ENCODE measurements at places on chromosomes 2 and 18.

- no peak for DNase-seq
Observed at GRCh38 chr18:6069103-6069502, 173.8 kb upstream of the TMEM200C start.

- no peak for DNase-seq
Observed at GRCh38 chr18:57910817-57911216, 107.7 kb upstream of the ATP8B1 start.

DNA sequence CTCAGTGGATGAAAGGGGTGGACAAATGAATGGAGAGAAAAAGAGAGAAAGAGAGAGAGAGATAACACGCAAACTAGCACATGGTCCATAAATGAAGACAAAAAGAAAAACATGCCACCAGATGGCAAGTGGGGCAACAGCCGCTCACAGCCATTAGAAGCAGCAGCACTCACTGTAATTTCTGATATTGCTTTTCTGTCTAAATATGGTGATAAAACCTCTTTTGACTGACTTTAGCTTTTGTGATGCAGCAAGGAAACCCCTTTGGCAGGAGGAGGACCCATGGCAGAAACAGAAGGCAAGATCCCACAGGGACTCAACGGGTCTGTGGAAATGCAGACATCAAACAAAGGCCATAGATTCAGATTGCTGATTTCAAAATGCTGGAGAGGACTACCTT, 88.0 kb upstream of the CDH20 start:
- no peak for DNase-seq

- no peak for DNase-seq
Observed at GRCh38 chr2:44778221-44778654, 163.3 kb upstream of the SIX3 start.

GRCh38 chr18:28013066-28013465, 163.9 kb downstream of the CDH2 start:
- peak; percentile 18 for DNase-seq

GRCh38 chr2:28350791-28351285, 41.8 kb upstream of the FOSL2 start:
- DNase-seq: no peak

DNA sequence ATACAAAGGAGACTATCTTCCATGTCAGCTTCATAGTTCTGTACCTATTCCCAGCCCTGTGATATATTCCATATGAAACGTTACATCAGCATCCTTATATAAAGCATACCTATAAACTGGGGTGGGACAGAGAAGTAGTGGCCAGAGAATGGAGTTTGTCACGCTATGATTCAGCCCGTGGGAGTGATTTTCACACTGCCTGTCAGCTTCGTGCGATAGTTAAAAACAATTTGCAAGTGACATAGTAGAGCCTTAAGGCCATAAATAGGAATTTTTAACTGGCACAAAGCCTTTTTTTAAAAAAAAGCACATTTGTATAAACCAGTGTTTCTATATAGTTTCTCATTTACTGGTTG, 30.2 kb downstream of the PKP4 start:
- no peak for DNase-seq

GRCh38 chr2:230734247-230735175, 21.9 kb downstream of the CAB39 start:
- DNase-seq: no peak

GRCh38 chr2:39494784-39495251, 57.7 kb upstream of the MAP4K3 start:
- no peak for DNase-seq

GRCh38 chr18:80167931-80168330, 58.9 kb downstream of the ADNP2 start:
- DNase-seq: no peak

- no peak for DNase-seq
Observed at GRCh38 chr2:223100061-223100511, 48.1 kb downstream of the KCNE4 start.

DNA sequence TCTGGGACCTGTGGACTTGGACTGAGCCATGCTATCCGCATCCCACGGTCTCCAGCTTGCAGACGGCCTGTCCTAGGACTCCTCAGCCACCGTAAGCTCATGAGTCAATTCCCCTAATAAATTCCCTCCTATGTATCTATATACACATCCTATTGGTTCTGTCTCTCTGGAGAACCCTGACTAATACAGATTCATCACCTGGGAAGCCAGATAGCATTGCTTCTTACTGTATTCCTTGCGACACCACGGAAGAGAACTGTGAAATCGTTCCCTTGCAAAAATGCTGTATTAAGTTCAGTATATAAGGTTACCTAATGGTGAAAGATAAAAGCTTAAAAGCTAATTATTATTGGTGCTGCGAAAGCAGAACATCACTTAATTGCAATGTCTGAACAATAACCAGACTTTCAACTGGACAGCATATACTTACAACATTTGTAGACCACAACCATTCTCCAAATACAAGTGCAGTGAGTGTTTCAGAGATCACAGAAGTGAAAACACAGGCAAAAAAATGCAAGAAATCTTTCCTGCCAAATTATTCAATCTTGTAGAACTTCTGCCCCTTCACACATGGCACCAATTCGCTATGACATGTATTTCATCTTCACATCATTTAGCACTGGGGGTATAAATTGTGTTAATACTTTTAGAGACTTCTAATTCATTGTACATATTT, 352.9 kb downstream of the TXNL1 start:
- DNase-seq: no peak

DNA sequence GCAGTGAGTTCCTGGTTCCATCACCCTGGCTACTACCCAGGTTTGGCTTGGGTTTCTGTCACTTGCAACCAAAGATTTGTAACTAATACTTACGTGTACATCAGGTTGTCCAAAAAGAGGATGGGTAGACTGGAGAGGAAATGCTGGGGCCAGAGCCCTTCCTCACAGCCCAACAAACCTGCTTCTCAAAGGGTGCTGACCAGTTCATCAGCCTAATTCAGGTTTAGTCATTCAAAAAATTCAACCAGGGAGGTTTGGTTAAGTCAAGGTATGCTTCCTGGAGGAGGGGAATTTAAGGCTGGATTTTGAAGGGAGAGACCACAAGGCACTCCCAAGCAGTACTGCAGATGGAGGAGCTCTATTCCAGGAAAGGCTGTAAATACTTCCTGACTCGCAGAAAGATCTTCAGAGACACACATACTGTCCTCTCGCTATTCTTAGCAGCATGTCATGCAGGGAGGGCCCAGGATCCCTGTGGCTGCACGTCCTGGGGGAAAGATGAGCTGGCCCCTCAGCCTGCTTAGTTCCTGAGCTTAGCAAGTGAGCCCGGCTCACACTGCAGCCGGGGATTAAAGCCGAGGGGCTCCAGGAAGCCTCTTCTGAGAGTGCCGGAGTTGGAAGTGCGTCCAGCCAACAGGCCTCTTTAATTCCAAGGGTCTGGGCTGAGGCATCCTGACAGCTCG, 40.0 kb upstream of the BIN1 start:
- no peak for DNase-seq

DNA sequence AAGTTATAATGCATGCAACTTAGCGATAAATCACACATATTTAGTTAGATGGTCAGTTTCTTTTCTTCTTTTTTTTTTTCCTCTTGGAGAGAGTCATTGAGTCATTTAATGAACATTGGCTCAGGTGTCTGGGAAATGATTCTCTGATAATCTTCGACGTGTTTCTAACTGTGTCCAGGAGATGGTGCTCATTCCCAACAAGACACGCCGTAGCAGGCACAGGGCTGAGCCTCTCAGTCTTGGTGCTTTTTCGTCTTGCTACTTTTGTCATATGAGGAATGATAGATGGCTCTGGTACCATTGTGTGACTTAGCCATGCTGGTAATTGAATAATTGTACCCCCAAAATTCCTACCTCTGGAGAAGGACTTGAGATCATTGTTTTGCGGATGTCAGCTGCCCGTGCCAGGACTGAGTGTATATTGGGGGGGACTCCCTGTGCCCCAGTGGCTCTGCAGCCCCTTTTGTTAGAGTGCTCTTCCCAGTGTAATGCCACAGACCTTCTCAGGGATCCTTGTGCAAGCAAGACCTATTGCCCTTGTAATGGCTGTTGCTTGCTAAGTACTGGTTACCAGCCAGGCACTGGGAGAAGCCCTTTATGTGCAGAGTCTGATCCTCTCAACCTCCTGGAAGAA, 107.6 kb upstream of the CYRIA start:
- DNase-seq: peak; percentile 66

DNA sequence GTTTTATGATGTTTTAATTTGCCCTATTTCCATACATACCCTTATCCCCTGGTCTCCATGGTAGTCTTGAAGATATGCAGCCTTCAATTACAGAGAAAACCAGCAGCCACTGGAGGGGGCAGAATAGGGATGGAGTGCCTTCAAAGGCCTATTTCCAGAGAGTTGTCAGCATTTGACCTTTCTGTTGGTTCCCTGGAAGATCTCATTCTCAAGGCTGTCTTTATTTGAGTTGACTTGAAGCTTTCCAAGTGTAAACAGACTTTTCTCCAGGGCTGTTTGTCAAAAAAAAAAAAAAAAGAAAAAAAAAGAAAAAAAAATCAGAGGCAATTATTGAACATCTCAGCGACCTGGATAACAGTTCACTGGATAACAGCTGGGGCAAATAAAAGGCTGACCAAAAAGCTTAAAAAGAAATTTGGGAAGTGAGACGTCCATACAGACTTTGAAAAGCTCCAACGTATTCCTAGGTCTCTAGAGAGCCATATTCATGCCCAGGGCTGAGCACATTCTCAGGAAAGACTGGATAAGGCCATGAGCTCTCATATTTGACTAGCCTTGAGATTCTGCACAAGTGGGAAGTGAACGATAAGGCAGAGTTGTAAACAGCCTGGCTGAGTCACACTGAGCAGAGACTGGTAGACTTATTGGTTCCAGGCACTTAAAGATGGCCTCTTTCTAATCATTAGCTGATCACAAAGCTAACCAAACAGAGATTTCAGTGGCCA, 126.6 kb downstream of the VAPA start:
- no peak for DNase-seq

- no peak for DNase-seq
Observed at GRCh38 chr2:176820371-176820932, 392.1 kb upstream of the HNRNPA3 start.

GRCh38 chr2:41972819-41973218, 75.0 kb upstream of the PKDCC start:
- DNase-seq: no peak

- no peak for DNase-seq
Observed at GRCh38 chr2:39875914-39876267, 96.8 kb upstream of the THUMPD2 start.

GRCh38 chr2:44786045-44786816, 155.3 kb upstream of the SIX3 start:
- no peak for DNase-seq

DNA sequence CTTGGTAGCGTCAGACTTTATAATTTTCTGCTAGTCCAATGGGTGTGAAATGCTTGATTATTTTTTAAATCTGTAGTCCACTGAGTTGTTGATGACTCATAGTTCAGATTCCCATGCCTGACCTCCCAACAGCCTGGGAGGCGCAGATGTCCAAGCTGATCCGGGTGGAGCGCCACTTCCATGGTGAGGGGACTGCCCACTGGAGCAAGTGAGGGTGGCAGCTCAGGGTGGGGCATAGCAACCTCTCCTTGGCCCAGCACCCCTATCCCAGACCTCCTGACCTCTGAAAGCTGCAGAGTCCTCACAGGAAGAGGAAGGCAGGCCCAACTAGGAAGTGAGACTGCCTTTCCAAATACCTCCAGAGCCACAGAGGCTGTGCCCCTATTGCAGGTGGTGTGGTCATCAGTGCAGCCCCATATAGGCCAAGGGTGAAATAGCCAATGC, 4.4 kb downstream of the MAL start:
- peak; percentile 29 for DNase-seq

DNA sequence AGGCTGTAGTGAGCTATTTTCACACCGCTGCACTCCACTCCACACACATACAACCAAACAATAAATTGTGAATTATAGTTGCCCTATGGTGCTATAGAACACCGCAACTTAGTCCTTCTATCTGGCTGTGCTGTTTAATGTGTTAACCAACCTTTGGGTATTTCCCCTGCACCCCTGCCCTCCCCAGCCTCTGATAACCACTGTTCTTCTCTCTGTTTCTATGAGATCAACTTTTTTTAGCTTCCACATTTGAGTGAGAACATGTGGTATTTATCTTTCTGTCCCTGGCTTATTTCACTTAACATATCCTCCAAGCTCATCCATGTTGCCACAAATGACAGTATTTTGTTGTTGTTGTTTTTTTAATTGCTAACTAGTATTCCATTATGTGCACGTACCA, 32.5 kb downstream of the TET3 start:
- DNase-seq: no peak

DNA sequence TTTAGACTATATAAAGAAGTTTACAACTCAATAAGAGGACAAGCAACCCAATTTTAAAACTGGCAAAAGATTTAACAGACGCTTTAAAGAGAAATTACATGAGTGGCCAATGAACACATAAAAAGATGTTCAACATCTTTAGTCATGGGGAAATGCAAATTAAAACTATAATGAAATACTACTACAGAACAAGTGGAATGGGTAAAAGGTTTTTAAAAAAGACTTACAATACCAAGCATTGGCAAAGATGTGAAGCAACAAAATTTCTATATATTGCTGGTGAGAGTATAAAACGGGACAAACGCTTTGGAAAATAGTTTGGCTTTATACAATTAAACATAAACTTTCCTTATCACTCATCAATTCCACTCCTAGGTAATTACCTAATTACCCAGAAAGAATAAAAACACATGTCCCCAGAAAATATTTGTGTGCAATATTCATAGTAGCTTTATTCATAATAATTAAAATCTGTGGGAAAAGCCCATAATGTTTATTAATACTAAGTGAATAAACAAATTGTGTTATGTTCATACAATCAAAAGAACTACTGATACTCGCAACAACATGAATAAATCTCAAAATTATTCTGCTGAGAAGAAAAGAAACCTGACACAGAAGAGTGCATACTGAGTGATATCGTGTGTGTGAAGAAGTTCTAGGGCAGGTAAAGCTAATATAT, 76.7 kb upstream of the MYCN start:
- no peak for DNase-seq

- no peak for DNase-seq
Observed at GRCh38 chr2:320561-320960, 32.7 kb upstream of the ALKAL2 start.

DNA sequence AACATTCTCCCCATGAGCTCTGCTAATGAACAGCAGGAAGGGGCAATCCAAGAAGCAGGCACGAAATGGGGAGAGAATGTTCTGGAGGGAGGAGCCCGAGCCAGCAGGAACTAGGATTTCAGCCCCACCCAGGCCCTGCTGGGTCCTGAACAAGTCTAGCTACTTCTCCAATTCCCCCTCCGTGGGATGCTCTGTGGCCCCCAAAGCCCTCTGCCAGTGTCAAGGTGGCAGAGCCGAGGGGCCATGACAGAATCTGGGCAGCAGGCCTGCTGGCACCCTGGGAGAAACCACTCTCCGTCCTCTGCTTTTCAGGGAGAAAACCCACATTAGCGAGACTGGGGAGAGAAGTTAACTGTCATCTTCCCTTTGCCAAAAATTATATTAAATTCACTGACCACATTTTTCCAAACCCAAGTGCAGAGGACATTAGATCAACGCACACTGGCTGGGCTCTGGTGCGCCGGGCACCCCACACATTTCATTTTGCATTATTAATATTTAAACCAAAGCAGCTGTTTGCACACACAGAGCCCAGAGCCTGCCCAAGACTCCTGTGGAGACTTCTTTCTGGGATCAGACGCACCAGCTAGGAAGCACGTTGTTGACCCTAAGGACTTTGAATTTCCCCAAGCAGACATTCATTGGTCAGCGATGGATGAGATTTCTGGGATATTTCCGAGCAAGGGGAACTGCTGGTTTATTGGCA, 80.2 kb upstream of the PKDCC start:
- peak; percentile 33 for DNase-seq
